Upper lobe of left lung (tissue), 6 donors: ENCODE measurements at places on chromosomes 12 and 14.

DNA sequence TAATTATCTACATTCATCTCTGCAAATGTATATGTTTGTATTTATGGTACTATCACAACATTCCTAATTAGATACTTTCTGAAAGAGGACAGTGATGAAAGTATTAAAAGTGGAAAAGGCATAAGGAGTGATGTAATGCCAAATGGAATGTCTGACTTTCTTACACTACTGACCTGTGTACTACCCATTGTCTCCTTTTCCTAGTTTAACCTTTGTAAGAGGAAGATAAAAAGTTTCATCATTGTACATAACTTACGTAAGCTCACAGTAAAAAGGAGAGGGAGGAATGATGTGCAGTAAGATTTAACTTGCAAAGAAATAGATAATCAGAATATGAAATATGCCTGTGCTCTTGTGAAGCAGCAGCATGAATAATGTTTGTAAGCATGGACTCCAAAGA, 55.9 kb downstream of the SOX5 start:
- no peak overlapping the region for H3K27ac ChIP-seq
- DNase-seq: no peak
- H3K4me3 ChIP-seq: no peak overlapping the region
- no peaks in the 10 kb centered on the region for H3K27me3 ChIP-seq

- peaks cover 34% of the 10 kb centered on the region for H3K4me1 ChIP-seq
- no peaks in the 10 kb centered on the region for H3K36me3 ChIP-seq
- H3K4me3 ChIP-seq: no peak overlapping the region
- peak; percentile 41 for DNase-seq
- H3K27ac ChIP-seq: no peak overlapping the region
Measured at GRCh38 chr14:21043974-21044618, 1.9 kb downstream of the RNASE7 start.

GRCh38 chr14:70857496-70857890, 48.2 kb upstream of the MAP3K9 start:
- no peak overlapping the region for H3K27ac ChIP-seq
- no peaks in the 10 kb centered on the region for H3K27me3 ChIP-seq
- H3K4me1 ChIP-seq: no peaks in the 10 kb centered on the region
- no peak overlapping the region for H3K4me3 ChIP-seq
- H3K36me3 ChIP-seq: no peaks in the 10 kb centered on the region

GRCh38 chr14:97802430-97803373, 1005.5 kb downstream of the VRK1 start:
- DNase-seq: peak; percentile 35
- no peaks in the 10 kb centered on the region for H3K36me3 ChIP-seq
- no peak overlapping the region for H3K4me3 ChIP-seq
- no peak overlapping the region for H3K27ac ChIP-seq

- H3K27me3 ChIP-seq: no peaks in the 10 kb centered on the region
- peak overlapping the region; percentile 31 for H3K4me3 ChIP-seq
- no peaks in the 10 kb centered on the region for H3K36me3 ChIP-seq
Measured at GRCh38 chr12:94404854-94405253, 54.8 kb downstream of the CEP83 start.

GRCh38 chr12:126419131-126419530, 1353.9 kb downstream of the AACS start:
- H3K4me3 ChIP-seq: no peak overlapping the region
- no peaks in the 10 kb centered on the region for H3K36me3 ChIP-seq
- H3K4me1 ChIP-seq: no peaks in the 10 kb centered on the region
- no peaks in the 10 kb centered on the region for H3K27me3 ChIP-seq
- DNase-seq: no peak

DNA sequence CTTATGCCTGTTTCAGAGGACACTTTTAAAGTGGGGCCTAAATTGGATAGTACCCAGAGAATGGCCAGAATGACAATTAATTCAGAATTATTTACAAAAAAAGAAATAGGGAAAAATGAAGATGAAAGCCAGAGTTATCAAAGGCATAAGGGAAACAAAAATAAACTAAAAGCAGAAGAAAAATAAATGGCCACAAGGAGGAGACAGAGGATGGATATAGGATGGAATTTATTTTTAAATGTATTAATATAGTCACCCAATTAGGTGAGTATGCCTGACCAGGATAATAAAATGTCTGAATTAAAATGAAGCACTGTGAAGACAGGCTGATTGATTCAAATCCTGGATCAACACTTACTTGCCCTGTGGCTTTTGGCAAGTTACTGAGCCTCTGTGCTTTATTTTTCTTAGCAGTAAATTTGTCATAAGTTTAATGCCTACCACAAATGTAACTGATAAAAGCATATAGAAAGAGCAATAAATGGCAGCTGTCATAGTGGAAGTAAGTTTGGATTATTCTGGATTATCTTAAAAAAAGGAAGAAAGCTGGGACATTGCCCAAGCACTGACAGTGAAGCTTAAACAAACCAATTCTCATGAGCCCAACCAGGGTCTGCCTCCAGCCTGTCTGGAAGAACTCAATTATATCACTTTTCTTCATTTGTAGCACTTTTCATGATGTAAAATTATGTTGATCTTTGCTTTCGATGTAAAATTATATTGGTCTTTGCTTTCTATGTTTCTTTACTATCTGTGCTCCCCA, 3.5 kb downstream of the CLEC9A start:
- no peak for DNase-seq
- no peaks in the 10 kb centered on the region for H3K36me3 ChIP-seq
- H3K27ac ChIP-seq: no peak overlapping the region
- H3K27me3 ChIP-seq: no peaks in the 10 kb centered on the region
- no peak overlapping the region for H3K4me3 ChIP-seq

DNA sequence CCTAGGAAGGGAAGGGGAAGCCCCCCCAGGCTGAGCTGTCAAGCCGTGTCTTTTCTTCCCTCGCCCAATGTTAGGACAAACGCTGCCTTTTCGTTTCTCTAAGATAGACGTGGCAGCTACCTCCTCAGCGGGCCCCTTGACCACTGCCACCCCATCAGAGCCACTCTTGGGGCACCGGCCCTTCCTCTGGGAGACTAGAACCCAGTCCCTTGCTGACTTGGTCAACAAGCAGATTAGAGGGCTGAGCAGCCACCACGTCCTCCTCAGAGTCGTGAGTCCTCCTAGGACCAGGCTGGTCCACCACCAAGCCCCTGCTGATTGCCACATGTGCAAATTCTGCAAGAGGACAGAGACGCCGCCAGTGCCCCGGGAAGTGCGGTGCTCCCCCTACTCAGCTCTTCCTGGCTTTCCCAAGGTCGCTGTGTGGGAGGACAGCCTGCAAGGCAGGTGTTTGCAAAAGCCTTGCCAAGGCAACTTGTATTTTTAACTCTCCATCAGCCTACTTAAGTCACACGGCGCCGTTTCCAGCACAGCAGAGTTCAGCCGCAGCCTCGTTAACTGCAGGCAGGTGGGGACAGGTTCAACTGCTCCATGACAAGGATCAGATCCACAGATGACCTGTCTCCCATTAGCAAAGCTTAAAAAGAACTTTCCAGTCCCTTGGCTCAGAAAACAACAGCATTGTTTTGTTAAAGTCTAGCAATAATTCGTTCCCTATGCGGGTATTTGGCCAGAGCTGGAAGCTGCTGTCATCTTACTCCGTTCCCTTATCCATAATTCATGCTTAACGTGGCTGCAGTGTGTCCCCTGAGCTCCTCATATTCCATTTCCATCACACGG, 65.6 kb downstream of the TESC start:
- no peaks in the 10 kb centered on the region for H3K4me1 ChIP-seq
- no peak for DNase-seq
- H3K4me3 ChIP-seq: no peak overlapping the region
- H3K36me3 ChIP-seq: peaks cover 1% of the 10 kb centered on the region
- no peak overlapping the region for H3K27ac ChIP-seq

DNA sequence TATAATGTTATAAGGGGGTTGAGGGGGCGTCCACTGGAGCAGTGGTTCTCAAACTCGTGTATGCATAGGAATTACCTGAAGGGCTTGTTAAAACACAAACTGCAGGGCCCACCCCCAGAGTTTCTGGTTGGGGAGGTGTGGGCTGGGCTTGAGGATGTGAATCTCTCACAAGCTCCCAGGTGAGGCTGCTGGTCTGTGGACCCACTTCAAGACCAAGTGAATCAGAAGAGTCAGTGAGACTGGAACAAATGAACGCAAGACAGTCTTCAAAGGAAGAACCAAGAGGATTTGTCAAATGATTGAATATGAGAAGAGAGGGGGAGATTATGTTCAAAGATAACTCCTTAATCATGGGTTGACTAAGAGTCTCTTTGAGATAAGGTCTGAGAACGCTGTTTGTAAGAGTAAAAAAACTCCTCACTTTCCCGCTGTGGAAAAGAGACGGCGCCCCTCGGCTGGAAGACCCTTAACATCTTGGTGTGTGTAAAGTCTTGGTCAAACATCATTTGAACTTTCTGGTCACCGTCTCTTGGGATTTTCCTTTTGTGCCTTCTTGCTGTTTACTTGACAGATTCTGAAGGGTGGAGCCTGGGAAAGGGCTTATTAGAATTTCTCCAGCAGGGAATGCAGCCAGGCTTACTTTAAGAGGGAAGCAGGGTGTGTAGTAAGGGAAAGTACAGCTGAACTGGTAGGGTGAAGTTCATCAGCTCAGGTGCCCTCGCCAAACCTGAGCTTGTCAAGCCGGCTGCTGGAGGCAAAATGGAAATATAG, 5.3 kb upstream of the FOXN3 start:
- H3K27me3 ChIP-seq: no peaks in the 10 kb centered on the region
- H3K4me1 ChIP-seq: peaks cover 23% of the 10 kb centered on the region
- no peaks in the 10 kb centered on the region for H3K36me3 ChIP-seq
- H3K27ac ChIP-seq: peak overlapping the region; percentile 64

DNA sequence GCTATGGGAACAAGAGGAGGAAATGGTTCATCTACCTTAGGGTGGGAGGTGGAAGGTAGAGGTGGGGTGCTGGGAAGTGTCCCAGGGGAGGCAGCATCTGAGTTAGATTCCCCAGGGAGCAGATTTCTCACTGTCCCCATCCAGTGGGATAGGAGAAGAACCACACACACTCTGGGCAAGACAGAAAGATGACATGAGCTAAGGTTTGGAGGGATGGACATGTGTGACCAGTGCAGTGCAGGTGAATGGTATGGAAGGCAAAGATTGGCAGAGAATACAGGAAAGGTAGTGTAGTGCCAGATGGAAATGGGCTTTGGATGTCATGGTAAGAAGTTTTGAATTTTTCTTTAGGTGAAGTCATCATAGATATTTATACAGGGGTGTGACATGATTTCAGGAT, 11.3 kb upstream of the DUSP6 start:
- no peak for DNase-seq
- H3K4me3 ChIP-seq: no peak overlapping the region
- H3K36me3 ChIP-seq: no peaks in the 10 kb centered on the region
- H3K4me1 ChIP-seq: no peaks in the 10 kb centered on the region

DNA sequence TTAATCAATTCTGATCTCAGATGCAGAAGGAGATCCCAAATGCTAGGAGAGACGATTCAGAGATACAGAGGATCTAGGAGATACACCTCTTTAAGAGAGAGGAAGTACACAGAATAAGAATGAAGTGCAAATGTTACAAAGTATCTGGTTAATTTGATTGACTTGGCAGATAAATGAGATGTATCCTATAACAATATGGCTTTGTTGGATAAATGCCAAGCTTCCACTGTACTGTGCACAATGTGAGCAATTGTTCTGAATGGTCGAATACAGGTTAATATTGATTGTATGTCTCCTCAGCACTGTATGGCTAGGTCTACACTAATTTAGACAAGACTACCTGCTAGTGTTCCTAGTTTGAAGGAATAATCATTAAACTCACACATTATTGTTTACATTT, 119.6 kb upstream of the PTPRB start:
- no peak overlapping the region for H3K27ac ChIP-seq
- no peaks in the 10 kb centered on the region for H3K36me3 ChIP-seq
- no peak for DNase-seq
- no peak overlapping the region for H3K4me3 ChIP-seq
- H3K27me3 ChIP-seq: no peaks in the 10 kb centered on the region
- no peaks in the 10 kb centered on the region for H3K4me1 ChIP-seq

- H3K36me3 ChIP-seq: no peaks in the 10 kb centered on the region
- H3K27ac ChIP-seq: no peak overlapping the region
- DNase-seq: no peak
- H3K4me1 ChIP-seq: no peaks in the 10 kb centered on the region
- H3K27me3 ChIP-seq: no peaks in the 10 kb centered on the region
Measured at GRCh38 chr14:56759633-56760032, 50.6 kb downstream of the OTX2 start.

GRCh38 chr12:119019166-119019565, 37.8 kb downstream of the SRRM4 start:
- H3K36me3 ChIP-seq: no peaks in the 10 kb centered on the region
- H3K4me1 ChIP-seq: no peaks in the 10 kb centered on the region
- no peak for DNase-seq

GRCh38 chr12:5203274-5203673, 159.6 kb downstream of the KCNA5 start:
- no peaks in the 10 kb centered on the region for H3K36me3 ChIP-seq
- no peak overlapping the region for H3K27ac ChIP-seq
- no peaks in the 10 kb centered on the region for H3K27me3 ChIP-seq
- H3K4me1 ChIP-seq: no peaks in the 10 kb centered on the region

- DNase-seq: no peak
- no peak overlapping the region for H3K27ac ChIP-seq
- H3K4me1 ChIP-seq: peaks cover 30% of the 10 kb centered on the region
- H3K27me3 ChIP-seq: no peaks in the 10 kb centered on the region
Measured at GRCh38 chr12:116116650-116117424, 160.7 kb downstream of the MED13L start.

GRCh38 chr14:31419179-31419966, 977 bp downstream of the HEATR5A start:
- H3K27me3 ChIP-seq: no peaks in the 10 kb centered on the region
- H3K4me1 ChIP-seq: peaks cover 25% of the 10 kb centered on the region
- H3K27ac ChIP-seq: peak overlapping the region; percentile 90

GRCh38 chr12:57846285-57846576, 298 bp downstream of the CTDSP2 start:
- peaks cover 4% of the 10 kb centered on the region for H3K36me3 ChIP-seq
- DNase-seq: no peak
- peak overlapping the region; percentile 96 for H3K4me3 ChIP-seq
- H3K27me3 ChIP-seq: no peaks in the 10 kb centered on the region
- peak overlapping the region; percentile 100 for H3K27ac ChIP-seq

DNA sequence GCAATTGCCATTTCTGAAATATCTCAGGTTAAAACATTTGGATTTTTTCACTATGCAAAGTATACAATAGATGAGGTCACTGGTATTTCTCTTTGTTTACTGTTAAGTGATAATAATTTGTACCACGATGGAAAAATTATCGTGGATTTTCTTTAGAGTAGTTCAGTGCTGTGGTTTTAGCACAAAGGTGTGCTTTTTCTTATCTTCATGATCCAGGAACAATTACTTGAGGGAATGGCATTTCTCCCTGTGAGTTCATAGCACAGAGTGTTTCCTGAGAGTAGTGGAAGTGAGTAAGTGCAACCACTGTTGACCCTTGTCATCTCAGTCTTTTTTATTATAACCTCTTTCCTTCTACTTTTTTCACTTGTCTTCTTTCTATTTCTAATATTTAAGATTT, 86.8 kb downstream of the FGD4 start:
- H3K27ac ChIP-seq: peak overlapping the region; percentile 82
- H3K4me1 ChIP-seq: peaks cover 11% of the 10 kb centered on the region

GRCh38 chr12:111405859-111406473, at the start of gene SH2B3:
SH2B3 (plus strand) TSS chr12:111405923; CDS start chr12:111418146, 12,223 bp downstream.
- peaks cover 77% of the 10 kb centered on the region for H3K4me1 ChIP-seq
- no peaks in the 10 kb centered on the region for H3K27me3 ChIP-seq
- H3K36me3 ChIP-seq: no peaks in the 10 kb centered on the region
- H3K4me3 ChIP-seq: peak within 1 kb of the TSS; percentile 97
- no peak for DNase-seq
- peak within 1 kb of the TSS; percentile 96 for H3K27ac ChIP-seq

GRCh38 chr14:90703841-90704737, 112.1 kb downstream of the TTC7B start:
- H3K4me1 ChIP-seq: no peaks in the 10 kb centered on the region
- H3K4me3 ChIP-seq: no peak overlapping the region
- DNase-seq: no peak
